AG09309 (cell line): ENCODE measurements at places on chromosomes 12 and 14.

DNA sequence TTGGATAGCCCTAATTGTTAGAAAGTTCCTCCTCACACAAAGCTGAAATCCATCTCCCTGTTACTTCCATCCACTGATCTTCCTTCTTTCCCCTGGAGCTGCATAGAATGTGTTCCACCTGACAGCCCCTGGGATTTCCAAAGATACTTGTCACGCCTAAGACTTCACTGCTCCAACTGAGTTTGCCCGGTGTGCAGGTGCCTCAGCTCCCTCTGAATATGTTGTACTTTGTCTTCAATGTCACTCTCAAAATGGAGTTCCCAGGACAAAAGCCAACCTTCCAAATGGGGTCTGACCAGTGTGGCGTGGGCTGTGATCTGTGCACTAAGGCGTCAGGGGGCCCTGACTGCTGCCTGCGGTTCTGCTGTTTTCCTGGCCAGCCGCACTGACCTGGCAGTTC lies 42.8 kb downstream of the CACNA2D4 start:
- DNase-seq, result no peak

GRCh38 chr12:49556391-49557186 lies 11.4 kb downstream of the MCRS1 start:
- no peak for DNase-seq

- no peak for DNase-seq
Measured at GRCh38 chr14:104130974-104131651, 7.3 kb upstream of the KIF26A start.

- DNase-seq, result no peak
Measured at GRCh38 chr12:52291267-52291935, at the start of gene KRT81. Gene KRT81 (minus strand): TSS chr12:52291534. CDS start chr12:52291465, 69 bp downstream.

GRCh38 chr12:3313675-3314663 lies 177.0 kb upstream of the PRMT8 start:
- no peak for DNase-seq

DNA sequence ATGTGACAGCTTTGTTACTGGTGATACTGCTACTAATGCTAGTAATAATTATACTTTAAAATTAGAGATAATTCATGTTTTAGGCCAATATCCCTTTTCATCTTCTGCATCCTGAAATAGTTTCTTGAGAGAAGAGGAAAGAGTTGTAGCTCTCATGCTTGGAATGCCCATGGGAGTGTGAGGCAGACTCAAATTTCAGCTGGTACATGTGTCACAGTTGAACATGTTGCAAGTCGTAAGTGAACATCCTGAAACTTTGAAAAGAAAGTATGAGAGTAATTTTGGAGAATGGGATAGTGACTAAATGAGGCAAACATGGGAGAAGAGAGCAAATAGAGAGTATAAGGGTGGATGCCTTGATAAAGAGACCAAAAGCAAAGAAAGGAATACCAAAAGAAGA lies 168.0 kb downstream of the TMTC3 start:
- peak; percentile 74 for DNase-seq

DNA sequence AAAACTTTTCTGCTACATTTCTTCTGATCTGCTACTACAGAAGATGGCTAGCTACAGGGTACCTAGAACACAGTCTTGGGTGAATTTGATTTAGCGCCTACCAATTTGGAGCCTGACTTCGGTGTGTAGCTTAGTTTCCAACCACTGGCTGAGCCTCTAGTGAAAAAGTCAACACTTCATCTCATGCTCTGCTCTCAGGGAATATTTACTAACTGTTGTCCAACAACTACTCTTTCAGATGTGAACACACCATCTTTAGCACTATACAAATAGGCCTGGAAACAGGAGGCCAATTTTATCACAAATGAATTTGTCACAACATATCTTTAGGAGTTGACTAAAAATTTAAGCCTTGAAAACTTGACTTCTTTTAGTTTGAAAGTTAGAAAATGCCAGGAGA lies 167.9 kb downstream of the NELL2 start:
- DNase-seq, result no peak

GRCh38 chr12:90562671-90563070 lies 392.3 kb downstream of the CCER1 start:
- DNase-seq, result no peak

DNA sequence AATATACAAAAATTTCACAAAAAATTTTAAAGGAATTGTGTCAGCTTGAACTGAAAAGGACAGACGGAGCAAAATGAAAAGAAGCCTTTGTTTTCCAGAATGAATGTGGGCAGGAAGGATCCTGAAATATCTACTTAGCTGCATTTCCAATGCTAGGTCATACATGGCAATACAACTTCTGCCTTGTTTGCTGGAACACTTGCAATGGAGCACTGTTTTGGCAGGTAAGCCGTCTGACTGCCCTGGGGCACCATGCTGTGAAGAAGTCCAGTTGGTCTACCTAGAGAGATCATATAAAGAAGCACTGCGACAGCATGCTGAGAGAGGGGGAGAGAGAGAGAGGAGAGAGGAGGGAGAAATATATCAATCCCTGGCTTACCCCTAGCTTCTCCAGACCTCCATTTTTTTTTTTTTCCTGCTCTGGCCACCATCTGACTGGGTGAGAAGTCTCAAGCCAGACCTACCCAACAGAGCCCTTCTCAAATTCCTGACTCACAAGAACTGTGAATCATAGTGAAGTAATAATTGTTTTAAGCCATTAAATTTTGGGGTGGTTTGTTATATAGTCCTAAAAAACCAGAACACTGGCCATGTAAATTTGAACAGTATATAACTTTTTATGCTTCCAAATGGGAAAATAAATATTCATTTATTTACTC lies 97.1 kb upstream of the PRICKLE1 start:
- DNase-seq, result no peak

DNA sequence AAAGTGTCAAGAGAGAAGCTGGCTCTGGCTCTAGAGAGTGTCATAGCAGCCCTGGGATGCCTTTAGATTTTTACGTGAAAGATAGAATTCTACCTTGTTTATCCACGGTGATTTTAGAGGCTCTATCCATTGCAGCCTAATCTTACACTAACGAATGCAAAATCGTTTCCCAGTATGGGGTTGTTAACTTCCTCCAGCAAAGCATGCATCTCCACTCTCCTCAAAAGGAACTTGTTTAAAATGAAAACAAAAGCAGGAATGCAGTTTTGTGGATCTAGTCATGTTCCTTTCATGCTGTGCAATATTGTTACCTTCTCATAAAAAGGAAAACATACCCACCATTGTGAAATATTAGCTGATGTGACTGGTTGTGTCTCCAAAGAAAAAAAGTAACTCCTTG lies 88.4 kb downstream of the ANO2 start:
- no peak for DNase-seq

- DNase-seq, result no peak
Measured at GRCh38 chr12:68479896-68480291, 130.8 kb upstream of the RAP1B start.

GRCh38 chr14:51092965-51093364 lies 1.9 kb downstream of the TRIM9 start:
- no peak for DNase-seq

- DNase-seq, result no peak
Measured at GRCh38 chr12:51669996-51670395, 79.0 kb downstream of the SCN8A start.

- no peak for DNase-seq
Measured at GRCh38 chr14:83548061-83548839, 1981.7 kb upstream of the FLRT2 start.

GRCh38 chr12:60174476-60174875 lies 578.6 kb downstream of the SLC16A7 start:
- DNase-seq, result peak; percentile 42

DNA sequence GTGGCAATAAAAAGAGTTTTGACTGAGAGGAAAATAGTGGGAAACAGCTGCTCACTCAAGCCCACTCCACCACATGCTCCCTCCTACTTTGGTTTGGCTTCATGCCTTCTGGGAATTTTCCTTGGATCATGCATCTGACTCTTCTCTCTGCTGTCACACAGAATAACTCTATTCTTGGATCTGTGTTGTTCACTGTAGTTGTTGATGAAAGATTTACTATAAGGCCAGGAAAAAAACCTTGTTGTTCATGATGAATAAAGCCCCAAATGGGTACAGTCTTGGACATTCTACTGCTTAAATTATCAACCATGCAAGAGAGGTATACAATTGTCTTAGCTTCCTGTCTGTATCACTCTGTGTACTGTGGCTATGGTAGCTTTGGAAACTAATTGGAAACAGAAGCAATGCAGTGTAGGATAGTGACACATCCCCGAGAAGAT lies 70.5 kb downstream of the TMX1 start:
- no peak for DNase-seq
